Endothelial cell (in vitro differentiated cells): ENCODE measurements at places on chromosomes 6 and 20. TPM values are rescaled to one million over a fixed set of nuclear protein-coding genes. Genes with fewer than 3 reads are reported as not detected.

DNA sequence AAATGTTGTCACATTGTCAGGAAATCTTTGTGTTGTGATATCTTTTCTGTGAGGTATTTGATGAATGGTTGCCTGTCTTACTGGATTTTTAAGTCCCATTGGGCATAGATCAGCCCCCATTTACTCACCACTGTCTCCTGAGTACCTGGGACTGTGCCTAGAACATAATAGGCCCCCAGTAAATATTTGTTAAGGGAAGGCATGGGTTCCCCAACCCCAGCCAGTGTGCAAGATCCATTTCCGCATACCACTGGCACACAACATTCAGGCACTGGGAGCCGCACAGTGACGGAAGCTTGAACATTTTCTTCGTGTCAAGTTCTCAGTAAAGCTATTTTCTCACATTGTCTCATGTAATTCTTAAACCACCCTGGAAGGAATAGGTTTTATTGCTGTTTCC, 72.2 kb downstream of the UNC5CL start:
- no peak for DNase-seq

Gene AVP
- not detected for total RNA-seq

DNA sequence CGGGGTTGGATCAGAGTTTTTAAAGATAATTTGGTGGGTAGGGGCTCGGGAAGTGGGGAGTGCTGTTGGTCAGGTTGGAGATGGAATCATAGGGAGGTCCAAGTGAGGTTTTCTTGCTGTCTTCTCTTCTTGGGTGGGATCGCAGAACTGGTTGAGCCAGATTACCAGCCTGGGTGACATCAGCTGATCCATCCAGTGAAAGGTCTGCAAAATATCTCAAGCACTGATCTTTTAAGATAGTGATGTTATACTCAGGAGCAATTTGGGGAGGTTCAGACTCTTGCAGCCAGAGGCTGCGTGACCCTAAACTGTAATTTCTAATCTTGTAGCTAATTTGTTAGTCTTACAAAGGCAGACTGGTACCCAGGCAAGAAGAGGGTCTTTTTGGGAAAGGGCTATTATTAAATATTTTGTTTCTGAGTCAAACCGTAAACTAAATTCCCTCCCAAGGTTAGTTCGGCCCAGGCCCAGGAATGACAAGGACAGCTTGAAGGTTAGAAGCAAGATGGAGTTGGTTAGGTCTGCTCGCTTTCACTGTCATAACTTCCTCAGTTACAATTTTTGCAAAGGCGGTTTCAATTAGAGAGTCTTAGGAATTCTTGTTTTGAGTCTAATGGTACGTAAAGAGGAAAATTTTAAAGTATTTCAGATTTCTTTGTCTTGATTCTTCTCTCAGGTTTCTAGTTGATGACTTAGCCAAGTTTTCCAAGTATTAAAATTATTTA, 53.1 kb downstream of the SCAF8 start:
- no peak for DNase-seq

- DNase-seq: no peak
Observed at GRCh38 chr6:161476711-161477110, 202.8 kb upstream of the AGPAT4 start.

Gene PRDM13
- not detected for total RNA-seq

Gene BANF2
- not detected for total RNA-seq

GRCh38 chr6:78701407-78701806, 165.9 kb upstream of the IRAK1BP1 start:
- DNase-seq: no peak

DNA sequence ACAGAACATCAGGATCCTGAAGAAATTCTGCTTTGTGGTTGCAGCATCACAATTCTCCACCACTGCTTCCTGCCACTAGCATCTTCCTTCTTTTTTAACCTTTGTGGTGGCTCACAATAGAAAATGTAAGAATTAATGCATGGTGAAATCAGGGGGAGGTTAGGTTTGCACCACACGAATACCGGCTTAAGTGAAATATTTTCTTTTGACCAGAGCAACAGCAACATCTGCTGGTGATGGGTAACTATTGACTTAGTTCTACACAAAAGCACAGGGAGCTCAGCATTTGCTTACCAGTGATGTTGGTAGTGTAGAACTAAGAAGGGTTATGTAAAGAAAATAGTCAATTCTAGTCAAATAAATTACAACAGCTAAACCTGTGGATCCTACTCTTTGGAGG, 280.5 kb downstream of the SYNE1 start:
- peak; percentile 11 for DNase-seq

Gene BPIFA1
- not detected for total RNA-seq

GRCh38 chr20:9808166-9808565, 30.7 kb downstream of the PAK5 start:
- no peak for DNase-seq

Gene OPN5
- total RNA-seq: 12.1 TPM

- DNase-seq: no peak
Observed at GRCh38 chr6:110325197-110325596, 33.0 kb downstream of the METTL24 start.

GRCh38 chr20:53917145-53918019, 153.0 kb downstream of the BCAS1 start:
- no peak for DNase-seq

- no peak for DNase-seq
Observed at GRCh38 chr6:3406362-3406821, 50.5 kb downstream of the SLC22A23 start.

- no peak for DNase-seq
Observed at GRCh38 chr6:93792746-93793145, 373.4 kb upstream of the EPHA7 start.

DNA sequence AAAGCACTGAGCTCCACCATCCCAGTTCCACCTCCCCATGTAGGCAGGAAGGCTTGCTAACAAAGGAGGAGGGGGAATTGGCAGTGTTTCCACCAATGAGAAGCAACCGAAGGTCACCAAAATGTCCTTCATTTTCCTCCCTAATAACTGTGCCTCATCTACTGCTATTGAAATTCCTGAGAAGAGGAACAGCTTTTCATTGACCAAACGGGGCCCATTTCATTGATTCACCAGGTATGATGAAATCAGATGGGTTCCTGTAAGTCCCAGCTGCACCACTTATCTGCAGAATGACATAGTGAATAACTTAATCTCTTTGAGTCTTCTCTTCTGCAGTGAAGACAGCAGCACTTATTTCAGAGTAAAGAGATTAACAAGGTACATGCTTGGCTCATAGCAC, 17.3 kb downstream of the TREM1 start:
- DNase-seq: no peak

Gene MUC21
- 0.10 TPM for total RNA-seq

Gene NRSN2
- total RNA-seq: 43.2 TPM

DNA sequence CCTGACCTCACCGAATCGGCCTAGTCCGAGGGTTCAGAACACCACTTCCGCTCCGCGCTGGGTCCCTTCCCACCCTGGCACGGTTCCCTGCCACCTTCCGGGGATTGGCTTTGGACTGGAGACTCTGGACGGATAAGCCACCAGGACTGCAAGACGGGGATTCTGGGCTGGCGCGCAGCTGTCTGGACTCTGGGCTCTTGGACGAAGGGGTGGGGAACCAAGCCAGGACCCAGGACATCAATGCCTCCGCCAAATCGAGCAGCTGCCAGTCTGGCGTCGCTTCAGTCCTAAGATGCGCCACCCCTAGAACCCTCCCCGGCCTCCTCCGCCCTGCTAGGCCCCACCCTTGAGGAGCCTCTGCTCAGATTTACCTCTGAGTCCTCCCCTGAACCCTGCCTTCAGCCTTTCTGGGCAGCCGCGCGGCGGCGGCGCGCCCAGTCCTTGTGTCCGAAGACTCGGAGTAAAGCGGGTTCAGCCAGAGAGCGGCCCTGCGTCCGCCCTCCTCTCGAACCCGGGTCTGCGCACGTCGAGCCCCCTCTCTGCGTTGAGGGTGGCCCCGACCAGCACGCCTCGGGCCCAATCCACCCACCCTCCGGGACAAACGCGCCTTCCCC, 1.2 kb downstream of the KCNK17 start:
- DNase-seq: no peak

Gene MSH5
- total RNA-seq: 16.1 TPM

GRCh38 chr6:71012866-71013469, 56.1 kb upstream of the B3GAT2 start:
- peak; percentile 20 for DNase-seq

GRCh38 chr20:63858393-63859165, 2.7 kb upstream of the ABHD16B start:
- DNase-seq: peak; percentile 62

DNA sequence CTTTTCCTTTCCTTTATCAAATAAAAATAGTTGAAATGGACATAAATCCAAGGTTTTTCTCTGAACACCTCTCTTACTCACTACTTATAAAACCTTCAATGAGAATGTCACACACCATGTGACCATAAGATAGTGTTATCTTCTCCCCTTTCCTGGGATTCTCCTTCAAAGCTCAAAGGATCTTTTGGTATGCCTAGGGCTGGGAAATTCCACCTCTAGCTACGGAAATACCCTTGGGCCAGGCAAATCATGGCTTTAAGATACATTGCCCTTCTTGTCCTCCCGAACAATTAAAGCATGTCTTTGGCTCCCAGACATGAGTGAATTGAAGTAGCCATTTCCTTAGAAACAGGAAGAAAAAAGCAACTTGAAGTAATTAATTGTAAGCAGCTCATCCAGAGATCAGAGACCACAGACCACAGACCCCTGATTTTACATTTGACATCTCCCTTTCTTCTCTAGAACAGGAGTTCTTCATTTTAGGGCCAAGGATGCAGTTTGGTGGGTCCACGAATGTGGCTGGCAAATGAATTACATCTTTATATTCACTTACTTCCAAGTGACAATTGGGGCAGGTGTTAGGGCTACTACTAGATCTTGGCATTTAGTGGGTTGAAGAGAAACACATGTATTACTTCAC, 4.1 kb downstream of the PLCB4 start:
- DNase-seq: no peak

DNA sequence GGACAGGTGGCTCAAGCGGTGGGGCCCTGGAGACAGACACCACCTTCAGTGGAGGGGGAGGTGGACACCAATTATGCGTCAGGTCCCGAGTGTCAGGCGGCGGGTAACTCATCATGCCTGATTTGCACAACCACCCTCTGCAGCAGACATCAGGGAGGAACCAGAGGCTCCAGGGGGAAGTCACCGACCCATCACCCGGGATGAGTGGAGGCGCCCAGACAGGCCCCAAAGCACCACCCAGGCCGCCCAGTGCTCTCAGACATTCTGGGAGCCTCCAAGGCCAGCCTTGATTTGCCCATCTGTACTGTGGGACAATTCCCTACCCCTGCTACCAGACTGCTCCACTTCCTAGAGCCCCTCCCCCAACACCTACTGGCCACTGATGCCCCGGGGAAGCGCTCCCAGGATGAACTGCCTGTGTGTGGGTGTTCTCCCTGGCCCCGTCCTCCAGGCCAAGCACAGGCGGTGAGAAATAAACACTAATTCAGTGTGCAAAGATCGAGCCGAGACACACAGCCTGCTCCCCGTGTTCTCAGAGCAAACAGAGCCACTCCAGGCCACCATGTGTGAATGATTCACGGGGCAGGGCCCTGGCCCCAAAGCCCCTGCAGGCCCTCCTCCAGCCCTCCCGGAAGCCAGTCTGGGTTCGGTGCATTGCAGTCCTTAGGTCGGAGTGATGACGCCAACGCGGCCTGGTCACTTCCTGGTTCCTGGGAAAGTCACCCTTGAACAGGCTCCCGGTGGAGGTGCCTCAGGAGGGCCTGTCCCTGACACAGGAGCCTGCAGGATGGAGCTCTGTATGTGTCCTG, 107.2 kb downstream of the ASXL1 start:
- DNase-seq: no peak

GRCh38 chr6:40948570-40948969, 90.5 kb downstream of the UNC5CL start:
- no peak for DNase-seq

Gene DEF6
- total RNA-seq: 24.0 TPM

DNA sequence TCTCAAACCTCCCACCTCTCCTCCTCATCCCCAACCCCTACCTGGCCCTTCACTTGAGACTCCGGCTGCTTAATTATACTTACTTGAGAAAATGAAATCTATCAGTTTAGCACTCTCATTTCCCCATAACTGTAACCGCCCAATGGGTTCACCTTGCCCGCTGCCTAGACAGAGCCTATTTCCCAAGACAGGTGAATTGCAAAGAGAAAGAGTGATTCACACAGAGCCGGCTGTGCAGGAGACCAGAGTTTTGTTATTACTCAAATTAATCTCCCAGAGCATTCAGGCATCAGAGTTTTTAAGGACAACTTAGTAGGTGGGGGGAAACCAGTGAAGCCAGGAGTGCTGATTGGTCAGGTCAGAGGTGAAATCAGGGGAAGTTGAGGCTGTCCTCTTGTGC, 301.4 kb upstream of the CDYL start:
- DNase-seq: no peak

DNA sequence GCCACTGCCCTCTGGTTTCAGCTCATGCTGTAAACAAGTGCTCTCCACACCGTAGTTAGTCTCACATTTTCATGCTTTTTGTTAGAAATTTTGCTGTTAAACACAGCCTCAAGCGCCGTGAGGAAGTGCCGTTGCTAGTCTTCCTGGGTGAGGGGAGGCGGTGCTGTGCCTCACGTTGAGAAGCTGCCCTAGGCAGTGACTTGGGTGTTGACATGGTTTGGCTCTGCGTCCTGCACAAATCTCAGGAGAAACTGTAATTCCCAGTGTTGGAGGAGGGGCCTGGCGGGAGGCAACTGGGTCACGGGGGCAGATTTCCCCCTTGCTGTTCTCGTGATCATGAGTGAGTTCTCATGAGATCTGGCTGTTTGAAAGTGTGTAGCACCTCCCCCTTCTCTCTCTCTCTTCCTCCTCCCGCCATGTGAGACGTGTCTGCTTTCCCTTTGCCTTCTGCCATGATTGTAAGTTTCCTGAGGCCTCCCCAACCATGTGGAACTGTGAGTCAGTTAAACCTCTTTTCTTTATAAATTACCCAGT, 95.8 kb downstream of the ERMARD start:
- no peak for DNase-seq

Gene VWA7
- 0.74 TPM for total RNA-seq

DNA sequence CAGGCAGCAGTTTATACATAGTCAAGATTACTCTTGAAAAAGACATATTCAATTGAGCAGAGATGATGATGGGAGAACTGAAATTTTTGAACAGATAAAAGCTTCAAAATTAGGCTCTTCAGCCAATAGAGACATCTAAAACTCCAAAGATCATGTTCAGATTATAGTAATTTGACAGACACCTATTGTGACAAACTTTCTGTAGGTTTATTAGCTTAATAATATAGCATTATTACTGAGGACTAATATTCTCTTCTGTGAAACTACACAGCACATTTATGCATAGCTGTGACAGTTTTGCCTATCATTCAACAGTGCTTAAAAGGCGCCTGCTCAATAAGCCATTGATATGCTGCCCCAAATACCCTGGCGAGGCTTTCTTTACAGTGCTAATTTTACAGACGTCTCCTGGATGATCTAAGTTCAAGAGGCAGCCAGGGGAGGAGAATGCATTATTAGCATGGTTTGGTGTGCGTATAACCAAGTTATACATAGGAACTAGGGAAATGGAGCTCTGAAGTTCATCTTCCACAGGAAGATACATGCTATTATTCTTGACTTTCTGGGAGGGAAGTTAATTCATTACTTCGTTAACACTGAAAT, 21.5 kb downstream of the PLAGL1 start:
- no peak for DNase-seq
